GM23248 (cell line): ENCODE measurements at places on chromosomes 1 and 21.
A peak's percentile ranks its signal among the peaks of the same experiment; 100 is the strongest.

DNA sequence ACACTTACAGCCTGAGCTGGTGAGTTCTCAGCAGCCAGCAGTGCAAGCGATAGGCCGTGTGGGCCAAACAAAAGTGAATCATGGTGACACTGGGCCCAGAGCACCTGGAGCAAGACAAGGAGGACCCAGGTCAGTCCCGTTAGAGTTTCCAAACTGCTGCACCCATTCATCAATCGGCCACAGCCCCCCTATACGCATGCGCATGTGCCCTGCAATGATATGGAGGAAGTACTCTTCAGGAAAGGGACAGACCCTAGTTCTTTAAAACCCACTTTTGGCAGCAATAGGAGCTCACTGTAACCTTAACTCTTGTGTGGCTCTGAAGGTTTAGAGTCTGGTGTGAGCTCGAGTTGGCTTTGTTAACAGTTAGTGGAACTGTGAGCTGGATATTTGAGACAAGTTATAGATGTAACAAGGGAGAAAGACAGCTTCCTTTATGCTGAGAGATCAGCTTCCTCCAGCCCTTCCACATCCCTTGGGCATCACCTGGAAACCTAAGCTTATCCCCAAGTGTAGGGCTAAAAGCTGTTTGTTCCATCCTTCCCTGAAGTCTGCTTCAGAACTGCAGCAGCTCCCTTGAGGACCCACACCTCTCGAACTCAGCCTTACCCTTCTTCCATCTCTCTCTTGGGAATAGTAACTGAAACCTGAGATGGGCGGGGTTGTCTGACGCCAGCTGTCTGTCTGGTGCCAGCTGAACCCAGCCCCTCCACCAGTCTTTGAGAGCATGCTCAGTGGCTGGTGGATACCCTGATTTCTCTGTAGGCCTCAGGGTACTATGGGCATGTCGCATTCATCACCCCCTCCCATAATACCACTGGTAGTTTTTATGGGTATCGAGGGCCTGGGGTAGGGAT is 17.7 kb downstream of the NMNAT1 start:
- DNase-seq, result no peak

- DNase-seq, result peak; percentile 41
Measured at GRCh38 chr1:34113887-34114286, 51.1 kb downstream of the CSMD2 start.

DNA sequence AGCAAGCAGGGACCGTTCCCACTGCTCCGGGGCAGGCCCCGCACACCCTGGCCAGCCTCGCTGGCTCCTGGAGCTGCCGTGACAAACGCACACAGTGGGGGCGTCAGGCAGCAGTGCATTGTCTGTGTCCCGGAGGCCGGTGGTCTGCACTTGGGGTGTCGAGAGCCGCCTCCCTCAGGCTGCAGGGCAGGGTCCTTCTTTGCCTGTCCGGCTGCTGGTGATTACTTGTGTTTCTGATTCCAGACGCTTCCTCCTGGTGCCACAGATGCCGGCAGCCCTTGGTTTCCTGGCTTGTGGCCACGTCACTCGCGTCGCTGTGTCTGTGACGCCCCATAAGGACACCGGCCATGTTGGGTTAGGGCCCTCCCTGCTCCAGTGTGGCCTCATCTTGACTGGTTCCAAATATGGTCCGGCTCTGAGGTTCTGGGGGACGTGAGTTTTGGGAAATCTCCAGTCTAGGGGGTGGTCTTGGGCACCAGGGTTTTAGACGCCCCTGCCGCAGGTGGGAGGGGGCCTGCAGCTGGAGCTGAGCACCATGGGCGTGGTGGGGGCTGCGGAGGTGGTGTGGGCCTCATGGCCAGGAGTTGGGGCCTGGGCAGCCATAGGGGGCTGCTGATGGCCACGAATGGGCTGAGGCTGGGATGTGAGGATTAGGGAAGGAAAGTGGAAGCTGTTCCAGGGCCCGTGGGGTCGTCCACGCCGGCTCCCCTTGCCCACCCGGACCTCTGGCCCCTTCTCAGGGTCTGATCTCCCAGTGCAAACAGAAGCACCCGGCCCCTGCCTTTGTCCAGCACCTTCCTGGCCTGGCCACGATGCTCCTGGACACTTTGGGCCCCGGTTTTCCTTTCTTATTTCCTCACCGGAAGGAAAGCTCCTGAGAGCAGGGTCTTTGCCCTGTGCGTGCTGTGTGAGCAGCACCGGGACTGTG is 41.0 kb downstream of the SLX9 start:
- no peak for DNase-seq

GRCh38 chr1:46246548-46247435 is 771 bp upstream of the RAD54L start:
- peak; percentile 72 for DNase-seq

- DNase-seq, result peak; percentile 58
Measured at GRCh38 chr1:244046907-244047611, 4.0 kb upstream of the ZBTB18 start.

DNA sequence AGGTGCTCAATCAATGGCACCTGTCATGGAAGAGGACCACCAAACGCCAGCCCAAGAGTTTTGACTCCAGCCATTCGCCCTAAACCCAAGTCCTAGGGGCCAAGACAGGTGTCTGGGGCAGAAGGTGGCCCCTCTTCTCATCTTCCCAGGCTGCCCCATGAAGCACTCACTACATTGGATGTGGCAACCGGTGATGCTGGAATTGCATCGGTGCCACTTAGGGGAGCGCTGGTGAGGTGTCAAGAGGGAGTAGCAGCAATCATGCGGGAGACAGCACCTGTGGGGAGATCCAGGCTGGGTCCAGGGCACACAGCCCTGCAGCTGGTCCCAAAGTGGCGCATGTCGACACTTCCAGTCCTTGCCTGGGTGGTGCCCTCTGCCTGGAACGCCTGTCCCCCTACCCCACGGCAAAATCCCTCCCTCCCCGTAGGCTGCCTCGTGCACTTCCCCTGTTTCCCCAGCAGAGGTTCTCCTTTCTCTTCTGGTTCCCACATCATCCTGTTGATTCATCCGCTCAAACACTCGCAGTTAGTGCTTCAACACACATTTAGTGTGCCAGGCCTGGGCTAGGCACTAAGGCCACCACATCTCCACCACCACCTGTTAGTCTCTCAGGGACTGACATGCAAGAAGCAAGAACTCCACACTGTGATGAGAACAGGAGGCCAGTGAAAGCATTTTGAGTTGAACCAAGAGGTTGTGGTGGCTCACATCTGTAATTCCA is 18.5 kb downstream of the PLA2G2D start:
- peak; percentile 84 for DNase-seq

DNA sequence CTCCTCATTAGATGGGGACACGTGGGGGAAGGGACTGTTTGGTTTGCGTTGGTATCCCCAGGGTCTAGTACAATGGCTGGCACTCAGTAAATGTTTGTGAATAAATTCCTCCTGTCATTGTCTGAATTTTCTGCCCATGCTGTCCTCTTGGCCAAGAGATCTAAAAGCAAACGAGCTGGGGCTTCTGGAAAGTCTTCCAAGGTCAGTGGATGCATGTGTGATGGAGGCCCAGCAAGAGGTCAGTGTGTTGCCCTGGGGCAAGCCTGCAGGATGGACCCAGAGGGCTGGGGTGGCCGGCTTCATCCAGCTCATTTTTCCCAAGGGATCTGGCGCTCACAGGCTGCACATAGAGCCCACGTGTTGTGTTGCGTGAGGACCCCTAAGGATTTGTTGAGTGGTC is 30.0 kb upstream of the JUN start:
- no peak for DNase-seq

- peak; percentile 23 for DNase-seq
Measured at GRCh38 chr1:108141621-108142020, 58.5 kb downstream of the SLC25A24 start.

- no peak for DNase-seq
Measured at GRCh38 chr1:157198619-157199420, 60.6 kb upstream of the ETV3 start.

DNA sequence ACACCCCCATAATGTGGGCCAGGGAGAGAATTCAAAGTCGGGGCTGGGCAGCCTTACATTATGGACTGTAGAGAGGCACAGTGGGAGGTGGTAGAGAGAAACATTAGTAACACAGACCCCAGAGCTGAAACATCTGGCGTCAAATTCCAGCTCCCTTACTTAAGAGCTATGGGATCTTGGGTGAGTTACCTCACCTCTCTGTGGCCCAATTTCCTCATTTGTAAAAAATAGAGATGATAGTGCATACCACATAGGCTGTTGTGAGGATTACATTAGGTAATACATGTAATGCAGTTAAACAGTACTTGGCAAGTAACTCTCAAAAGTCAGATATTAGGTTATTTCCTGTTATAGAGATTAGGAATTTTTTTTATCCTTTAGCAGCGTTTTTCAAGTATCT is 160.5 kb upstream of the KIAA0040 start:
- no peak for DNase-seq

DNA sequence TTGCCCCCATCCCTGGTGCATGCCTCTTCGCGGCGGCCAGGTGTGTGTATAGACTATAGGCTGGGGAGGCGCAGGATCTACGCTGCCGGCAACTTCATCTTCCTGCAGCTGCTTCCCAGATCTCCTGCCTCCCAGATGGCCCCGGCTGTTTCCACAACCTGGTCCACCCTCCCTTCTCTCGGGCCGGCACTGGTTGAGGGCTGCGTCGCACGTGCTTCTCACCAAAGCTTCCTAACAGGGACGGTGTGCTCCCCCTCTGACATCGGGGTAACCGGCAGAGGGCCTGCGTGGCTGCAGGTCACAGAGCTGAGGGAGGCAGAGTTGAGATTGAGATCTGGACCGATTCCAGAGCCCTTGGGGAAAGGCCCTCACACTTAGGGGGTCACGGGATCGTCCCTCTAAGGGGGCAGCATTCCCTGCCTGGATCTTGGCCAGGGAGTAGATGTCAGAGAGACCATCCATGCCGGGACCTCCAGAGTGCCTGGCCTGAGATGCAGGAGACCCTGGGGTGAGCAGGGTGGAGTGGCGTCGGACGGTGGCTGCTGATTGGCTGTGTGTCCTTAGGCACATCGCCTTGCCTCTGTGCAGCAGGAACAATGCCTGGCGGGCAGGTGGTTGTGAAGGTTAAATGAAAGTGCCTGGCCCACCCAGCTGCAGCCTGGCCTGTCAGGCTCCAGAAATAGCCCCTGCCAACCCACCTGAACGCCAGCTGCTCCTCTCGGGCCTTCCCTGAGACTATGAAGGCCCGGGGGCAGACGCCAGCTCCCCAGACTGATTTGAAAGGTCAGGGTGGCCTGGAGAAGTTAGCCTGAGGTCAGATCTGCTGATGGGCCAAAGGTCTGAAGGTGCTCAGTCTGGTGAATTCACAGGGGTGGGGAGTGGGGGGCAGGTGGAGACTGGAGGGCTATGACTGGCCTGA is 6.1 kb upstream of the MASP2 start:
- peak; percentile 34 for DNase-seq

- DNase-seq, result peak; percentile 97
Measured at GRCh38 chr1:85297855-85298629, 21.6 kb upstream of the BCL10 start.

GRCh38 chr1:90193116-90193515 is 198.2 kb downstream of the ZNF326 start:
- no peak for DNase-seq

- DNase-seq, result no peak
Measured at GRCh38 chr1:30305061-30305460, 418.3 kb downstream of the MATN1 start.

DNA sequence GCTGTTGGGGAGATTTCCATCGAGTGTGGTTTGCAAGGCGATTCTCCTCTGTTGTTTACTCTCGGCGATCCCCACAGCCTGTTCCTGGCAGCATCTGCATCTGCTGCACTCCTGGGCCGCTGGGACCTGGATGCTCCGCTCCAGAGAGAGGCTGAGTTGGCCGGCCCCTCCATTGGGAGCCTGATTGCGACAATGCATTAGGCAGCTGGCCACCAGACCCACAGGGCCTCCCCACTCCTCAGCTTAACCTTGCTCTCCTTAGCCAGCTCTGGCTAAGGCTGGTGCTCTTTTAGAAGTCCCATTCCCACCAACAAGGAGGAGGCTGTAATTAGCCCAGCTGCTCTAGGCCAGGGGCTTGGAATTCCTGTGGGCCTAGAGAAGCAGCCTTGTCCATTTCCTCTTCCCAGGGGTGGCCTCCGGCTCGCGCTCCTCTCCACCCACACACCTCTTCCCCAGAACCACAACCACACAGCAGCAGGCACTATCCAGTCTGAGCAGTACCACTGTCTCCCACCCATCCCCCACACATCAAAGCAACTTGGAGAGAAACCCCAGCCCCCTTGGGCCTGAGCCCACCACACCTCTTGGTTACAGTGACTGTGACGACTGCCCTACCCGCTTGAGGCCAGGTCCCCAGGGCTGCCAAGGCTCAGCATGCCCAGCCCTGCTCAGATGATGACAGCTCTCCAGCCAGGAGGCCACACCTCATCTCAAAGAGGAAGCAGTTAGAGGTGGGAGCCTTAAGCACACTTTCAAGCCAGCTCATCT is 193.8 kb upstream of the EDN2 start:
- peak; percentile 63 for DNase-seq

DNA sequence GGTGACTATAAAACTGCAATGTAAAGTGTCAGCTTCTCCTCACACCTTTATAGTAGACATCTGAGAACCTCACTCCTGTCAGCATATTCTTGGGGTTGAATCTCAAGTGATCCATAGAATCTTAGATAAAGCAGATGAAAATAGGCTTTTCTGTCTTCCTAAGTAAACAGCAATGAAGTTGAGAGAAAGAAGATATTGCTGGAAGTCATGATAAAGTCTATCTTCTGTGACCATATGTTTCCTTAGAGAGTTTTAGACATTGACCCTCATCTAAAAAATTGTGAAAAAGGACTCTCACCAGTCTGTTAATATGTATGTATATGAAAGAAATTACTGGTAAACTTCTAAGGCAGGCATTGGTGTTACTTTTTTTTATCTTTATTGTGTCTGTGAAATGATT is 66.8 kb downstream of the LIPI start:
- no peak for DNase-seq

- DNase-seq, result peak; percentile 80
Measured at GRCh38 chr1:236063919-236064673, 794 bp downstream of the NID1 start.

DNA sequence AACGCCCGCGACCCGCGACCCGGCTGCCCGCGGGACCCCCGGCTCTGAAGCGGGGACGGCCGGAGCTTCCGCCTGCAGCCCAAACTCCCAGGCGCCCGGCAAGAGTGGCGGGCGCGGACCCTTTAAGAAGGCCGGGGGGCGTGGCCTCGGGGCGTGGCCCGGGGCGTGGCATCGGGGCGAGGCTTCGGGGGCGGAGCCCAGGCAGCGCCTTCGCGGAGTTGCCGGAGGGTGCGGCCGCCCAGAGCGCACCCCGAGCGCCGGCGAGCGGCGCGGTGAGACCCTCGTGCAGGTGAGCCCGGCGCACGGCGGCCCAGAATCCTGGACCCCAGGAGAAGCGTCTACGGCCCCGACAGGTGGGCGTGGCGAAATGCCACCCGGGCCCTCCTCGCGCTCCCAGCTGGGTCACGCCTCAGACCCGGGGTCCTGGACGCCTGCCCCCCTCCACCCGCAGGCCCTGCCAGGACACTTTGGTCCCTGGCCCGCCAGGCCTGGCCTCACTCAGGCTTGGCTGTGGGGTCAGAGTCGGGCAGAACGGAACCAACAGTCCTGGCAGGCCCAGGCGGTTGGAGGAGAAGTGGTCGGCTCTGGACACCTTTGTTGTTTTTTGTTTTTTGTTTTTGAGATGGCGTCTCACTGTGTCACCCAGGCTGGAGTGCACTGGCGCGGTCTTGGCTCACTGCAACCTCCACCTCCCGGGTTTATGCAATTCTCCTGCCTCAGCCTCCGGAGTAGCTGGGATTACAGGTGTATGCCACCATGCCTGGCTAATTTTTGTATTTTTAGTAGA is 14.4 kb downstream of the RNF223 start:
- peak; percentile 89 for DNase-seq
